ENCODE measurements at places on chromosomes 1 and 21. TPM values are rescaled to one million over a fixed set of nuclear protein-coding genes. Genes with fewer than 3 reads are reported as not detected.

Gene RPE65
- total RNA-seq = not detected

DNA sequence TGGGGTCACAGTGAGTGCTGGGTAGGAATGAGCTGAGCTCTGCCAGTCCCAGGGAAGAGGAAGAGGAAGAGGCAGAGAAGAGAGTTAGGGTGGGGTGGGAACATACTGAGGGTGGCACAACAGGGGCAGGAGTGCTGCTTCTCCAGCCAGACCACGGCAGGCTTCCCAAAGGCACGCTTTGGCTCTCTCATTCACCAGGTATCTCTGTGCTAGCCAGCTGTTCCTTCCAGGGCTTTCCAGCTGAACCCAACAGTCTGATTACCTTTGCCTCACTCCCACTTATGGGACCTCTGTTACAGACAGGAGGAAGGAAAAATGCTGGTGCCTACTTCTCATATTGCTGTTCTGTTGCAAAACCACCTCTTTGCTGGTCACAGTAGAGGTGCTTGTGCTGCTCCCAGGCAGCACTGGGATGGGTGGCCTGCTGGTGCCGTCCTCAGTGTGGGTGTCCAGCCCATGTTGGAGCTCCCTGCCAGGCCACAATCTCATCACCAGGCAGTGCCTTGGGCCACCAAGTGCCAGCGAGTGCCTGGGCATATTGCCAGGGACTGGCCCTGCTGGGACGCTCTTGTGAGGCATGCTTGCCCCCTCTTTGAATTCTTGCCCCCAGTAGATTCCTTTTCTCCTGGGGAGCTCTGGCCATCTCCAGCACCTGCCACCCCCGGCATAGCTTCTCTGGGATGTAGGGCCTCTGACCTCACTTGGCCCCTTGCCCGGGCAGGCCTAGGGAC is 2.1 kb downstream of the ADORA1 start:
- H3K4me1 ChIP-seq = no peaks in the 10 kb centered on the region
- H3K27ac ChIP-seq = no peak overlapping the region
- no peak overlapping the region for H3K4me3 ChIP-seq
- no peak for DNase-seq
- peaks cover 24% of the 10 kb centered on the region for H3K27me3 ChIP-seq

- H3K4me1 ChIP-seq = peaks cover 19% of the 10 kb centered on the region
- no peaks in the 10 kb centered on the region for H3K27me3 ChIP-seq
- no peaks in the 10 kb centered on the region for H3K36me3 ChIP-seq
- no peak overlapping the region for H3K27ac ChIP-seq
- DNase-seq = peak; percentile 61
- no peak overlapping the region for H3K4me3 ChIP-seq
Observed at GRCh38 chr1:206521127-206521526, 13.8 kb downstream of the RASSF5 start.

DNA sequence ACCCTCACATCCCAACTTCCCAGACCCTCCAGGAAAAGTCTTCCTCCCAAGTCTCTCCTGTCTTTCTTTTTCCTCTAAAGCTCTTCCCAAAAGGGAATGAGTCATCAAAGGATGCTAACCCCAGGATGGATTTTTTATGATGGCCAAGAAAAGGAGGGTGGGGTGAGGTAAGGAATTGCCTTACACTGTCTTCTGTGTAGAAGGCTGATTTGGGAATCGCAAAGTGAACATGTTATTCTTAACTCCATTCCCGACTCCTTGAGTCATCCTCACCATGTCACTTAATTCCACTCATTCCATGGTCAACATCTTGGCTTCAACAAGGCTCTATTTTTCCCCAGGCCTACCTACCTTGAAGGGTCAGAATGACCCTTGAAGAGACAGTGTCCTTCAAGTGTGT is 44.0 kb downstream of the TBX15 start:
- H3K4me1 ChIP-seq = peaks cover 21% of the 10 kb centered on the region
- H3K27me3 ChIP-seq = 0 out of 2 replicates have a peak, but pooled peaks cover 10% of the 10 kb centered on the region
- H3K27ac ChIP-seq = no peak overlapping the region
- H3K4me3 ChIP-seq = no peak overlapping the region
- peak; percentile 10 for DNase-seq

Gene SIPA1L2
- 9.8 TPM for total RNA-seq

- H3K36me3 ChIP-seq = no peaks in the 10 kb centered on the region
- no peak for DNase-seq
- H3K4me3 ChIP-seq = no peak overlapping the region
- peaks cover 14% of the 10 kb centered on the region for H3K27me3 ChIP-seq
- no peak overlapping the region for H3K27ac ChIP-seq
Observed at GRCh38 chr1:203077956-203078355, 7.9 kb downstream of the MYOG start.

DNA sequence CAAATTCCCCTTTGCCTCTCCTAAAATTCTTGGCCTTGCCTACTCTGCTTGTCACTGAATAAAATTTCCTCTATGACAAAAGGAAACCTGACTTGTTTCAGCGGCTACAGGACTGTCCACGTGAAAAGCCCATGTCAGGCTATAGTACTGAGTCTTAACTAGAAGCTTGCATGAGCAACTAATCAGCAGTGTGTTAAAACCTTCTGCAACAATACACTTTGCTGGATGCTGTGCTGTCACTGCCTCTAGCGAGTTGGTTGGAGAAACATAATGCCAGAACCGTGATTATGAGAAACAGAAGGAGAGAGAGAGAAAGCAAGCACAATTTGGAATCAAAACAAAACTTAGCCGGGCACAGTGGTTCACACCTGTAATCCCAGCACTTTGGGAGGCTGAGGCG is 25.7 kb upstream of the SLC30A10 start:
- no peaks in the 10 kb centered on the region for H3K36me3 ChIP-seq
- no peak overlapping the region for H3K27ac ChIP-seq
- H3K27me3 ChIP-seq = peaks cover 17% of the 10 kb centered on the region

Gene CD58
- 15.2 TPM for total RNA-seq

- H3K27me3 ChIP-seq = no peaks in the 10 kb centered on the region
- peaks cover 20% of the 10 kb centered on the region for H3K4me1 ChIP-seq
- no peak overlapping the region for H3K4me3 ChIP-seq
- H3K27ac ChIP-seq = no peak overlapping the region
Observed at GRCh38 chr1:53293123-53293522, 34.7 kb downstream of the LRP8 start.

DNA sequence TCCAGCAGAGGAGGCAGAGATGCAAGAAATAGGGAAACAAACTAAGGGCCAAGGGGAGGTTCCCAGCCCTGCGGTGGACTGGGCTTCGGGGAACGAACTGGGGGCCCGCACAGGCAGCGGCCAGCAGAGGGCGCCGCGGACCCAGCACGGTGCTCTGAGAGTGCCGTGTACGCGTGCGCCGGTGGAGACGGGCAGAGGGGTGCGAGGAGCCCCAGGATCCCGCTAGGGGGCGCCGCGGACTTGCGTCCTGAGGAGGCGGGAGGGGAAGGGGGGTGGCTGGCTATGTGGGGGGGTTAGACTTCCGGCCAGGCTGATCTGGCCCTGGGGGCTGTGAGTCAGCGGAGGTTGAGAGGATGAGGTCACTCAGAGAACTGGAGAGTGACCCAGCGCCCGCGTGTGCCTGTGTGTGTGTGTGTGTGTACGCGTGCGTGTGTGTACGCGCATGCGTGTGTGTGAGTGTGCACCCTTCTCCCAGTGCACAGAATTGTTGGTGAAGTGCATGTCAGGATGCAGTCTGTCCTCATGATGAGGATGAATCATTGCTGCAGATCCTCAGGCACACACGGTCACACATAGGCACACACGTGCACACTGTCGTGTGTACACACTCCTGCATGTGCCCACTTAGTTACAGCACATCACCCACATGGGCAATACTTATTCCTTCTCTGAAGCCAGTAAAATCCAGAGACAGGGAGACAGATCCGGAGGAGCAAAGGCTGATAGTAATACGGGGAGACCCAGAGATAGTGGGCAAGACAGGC is 17.0 kb downstream of the NES start:
- H3K36me3 ChIP-seq = no peaks in the 10 kb centered on the region
- H3K27ac ChIP-seq = peak overlapping the region; percentile 66
- peaks cover 52% of the 10 kb centered on the region for H3K4me1 ChIP-seq
- 0 out of 2 replicates have a peak, but pooled peaks cover 3% of the 10 kb centered on the region for H3K27me3 ChIP-seq
- peak; percentile 99 for DNase-seq
- H3K4me3 ChIP-seq = peak overlapping the region; percentile 64

Gene ELF3
- 460 TPM for total RNA-seq

Gene THEM5
- not detected for total RNA-seq

Gene TRABD2B
- 0.44 TPM for total RNA-seq

Gene CD1E
- total RNA-seq = not detected

DNA sequence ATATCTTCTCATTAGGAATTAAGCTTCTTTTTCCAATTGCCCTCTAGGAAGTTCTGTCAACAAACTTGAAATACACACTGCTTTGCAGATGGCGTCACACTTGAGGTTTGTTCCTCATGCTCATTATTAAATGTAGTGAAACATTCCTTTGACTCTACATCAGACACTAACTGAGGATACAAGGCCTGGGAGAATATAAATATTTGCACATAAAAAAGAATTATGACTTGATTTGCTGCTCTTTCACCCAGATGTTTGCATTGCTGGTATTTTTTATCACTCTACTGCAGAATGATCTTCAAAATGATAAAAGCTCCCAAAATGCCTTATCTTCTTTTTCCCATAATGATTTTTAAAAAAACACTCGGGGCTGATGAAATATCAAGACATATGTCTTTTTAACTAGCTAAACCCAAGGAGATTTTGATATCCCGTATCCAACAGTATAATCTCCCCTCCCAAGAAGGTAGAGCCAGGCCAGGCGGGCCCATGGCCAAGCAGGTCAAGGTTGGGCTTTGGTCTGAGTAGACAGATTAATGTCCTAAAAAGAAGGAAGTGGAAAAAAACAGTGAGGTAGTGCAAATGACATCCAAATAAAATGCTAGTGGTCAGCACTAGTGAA is 264.6 kb downstream of the HHIPL2 start:
- peaks cover 23% of the 10 kb centered on the region for H3K4me1 ChIP-seq
- no peak overlapping the region for H3K4me3 ChIP-seq
- H3K27ac ChIP-seq = peak overlapping the region; percentile 35
- peaks cover under 1% of the 10 kb centered on the region for H3K27me3 ChIP-seq
- no peaks in the 10 kb centered on the region for H3K36me3 ChIP-seq

DNA sequence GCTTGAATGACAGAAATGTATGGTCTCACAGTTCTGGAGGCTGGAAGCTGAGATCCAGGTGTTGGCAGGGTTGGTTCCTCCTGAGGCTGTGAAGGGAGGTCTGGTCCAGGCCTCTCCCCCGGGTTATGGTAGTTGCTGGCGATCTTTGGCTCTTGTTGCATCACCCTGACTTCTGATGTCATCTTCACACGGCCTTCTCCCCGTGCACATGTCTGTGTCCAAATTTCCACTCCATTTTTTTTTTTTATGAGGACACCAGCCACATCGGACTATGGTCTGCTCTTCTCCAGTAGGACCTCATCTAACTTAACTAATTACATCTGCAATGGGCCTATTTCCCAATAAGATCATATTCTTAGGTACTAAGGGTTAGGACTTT is 232.2 kb downstream of the KCNJ6 start:
- H3K4me3 ChIP-seq = no peak overlapping the region
- H3K27ac ChIP-seq = no peak overlapping the region
- no peak for DNase-seq
- no peaks in the 10 kb centered on the region for H3K4me1 ChIP-seq
- H3K27me3 ChIP-seq = peaks cover 63% of the 10 kb centered on the region
- H3K36me3 ChIP-seq = no peaks in the 10 kb centered on the region

Gene SPRR2B
- total RNA-seq = not detected

DNA sequence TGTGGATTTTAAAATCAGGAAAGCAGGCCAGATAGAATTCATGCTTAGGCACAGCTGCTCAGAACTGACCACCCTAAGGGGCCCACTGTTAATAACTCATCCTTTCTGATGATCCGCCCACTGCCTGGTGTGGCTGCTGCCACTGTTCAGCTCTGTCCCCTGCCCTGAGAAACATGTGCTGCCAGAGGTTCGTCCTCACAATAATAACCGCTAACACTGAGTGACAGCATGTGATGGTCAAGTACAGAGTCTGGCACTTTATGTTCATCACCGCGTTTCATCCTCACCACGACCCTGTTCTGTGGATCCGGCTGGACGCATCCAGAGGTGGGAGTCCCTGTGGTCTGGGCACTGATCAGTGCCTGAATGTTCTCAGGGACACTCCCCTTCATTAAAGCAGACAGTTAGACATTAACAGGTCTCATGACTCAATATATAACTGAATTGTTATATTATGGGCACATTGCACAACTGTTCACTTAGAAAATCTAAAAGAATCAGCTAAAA is 108.6 kb downstream of the SIM2 start:
- no peaks in the 10 kb centered on the region for H3K27me3 ChIP-seq
- H3K27ac ChIP-seq = no peak overlapping the region
- H3K4me3 ChIP-seq = no peak overlapping the region
- H3K4me1 ChIP-seq = no peaks in the 10 kb centered on the region
- no peak for DNase-seq

Gene FNBP1L
- 28.3 TPM for total RNA-seq

GRCh38 chr1:195908121-195908520 is 700.1 kb downstream of the KCNT2 start:
- no peak overlapping the region for H3K27ac ChIP-seq
- H3K27me3 ChIP-seq = no peaks in the 10 kb centered on the region
- no peaks in the 10 kb centered on the region for H3K36me3 ChIP-seq
- H3K4me1 ChIP-seq = no peaks in the 10 kb centered on the region
- DNase-seq = peak; percentile 4

DNA sequence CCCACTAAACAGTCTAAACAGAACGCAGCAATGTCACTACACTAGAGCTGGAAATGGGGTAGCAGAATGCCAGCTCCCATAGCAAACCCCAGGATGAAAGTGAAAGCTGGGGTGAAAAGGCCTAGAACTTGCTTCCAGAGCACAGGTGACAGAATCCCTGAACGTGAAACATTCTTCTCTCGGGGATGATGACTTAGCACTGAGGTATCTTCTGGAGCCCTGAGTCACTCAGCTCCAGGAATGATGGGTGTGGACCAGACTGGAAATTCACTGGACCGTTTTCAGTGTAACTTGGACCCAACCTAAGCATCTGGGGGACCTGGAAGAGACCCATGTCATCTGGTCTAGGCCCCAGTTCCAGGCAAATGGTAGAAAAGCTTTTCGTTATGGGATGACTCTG is 108.9 kb downstream of the CDC7 start:
- H3K36me3 ChIP-seq = no peaks in the 10 kb centered on the region
- H3K4me1 ChIP-seq = peaks cover 55% of the 10 kb centered on the region
- H3K27ac ChIP-seq = peak overlapping the region; percentile 80
- no peaks in the 10 kb centered on the region for H3K27me3 ChIP-seq
- peak; percentile 93 for DNase-seq
- H3K4me3 ChIP-seq = 0 out of 2 replicates have a peak overlapping the region, but pooled peaks have one; percentile 5

DNA sequence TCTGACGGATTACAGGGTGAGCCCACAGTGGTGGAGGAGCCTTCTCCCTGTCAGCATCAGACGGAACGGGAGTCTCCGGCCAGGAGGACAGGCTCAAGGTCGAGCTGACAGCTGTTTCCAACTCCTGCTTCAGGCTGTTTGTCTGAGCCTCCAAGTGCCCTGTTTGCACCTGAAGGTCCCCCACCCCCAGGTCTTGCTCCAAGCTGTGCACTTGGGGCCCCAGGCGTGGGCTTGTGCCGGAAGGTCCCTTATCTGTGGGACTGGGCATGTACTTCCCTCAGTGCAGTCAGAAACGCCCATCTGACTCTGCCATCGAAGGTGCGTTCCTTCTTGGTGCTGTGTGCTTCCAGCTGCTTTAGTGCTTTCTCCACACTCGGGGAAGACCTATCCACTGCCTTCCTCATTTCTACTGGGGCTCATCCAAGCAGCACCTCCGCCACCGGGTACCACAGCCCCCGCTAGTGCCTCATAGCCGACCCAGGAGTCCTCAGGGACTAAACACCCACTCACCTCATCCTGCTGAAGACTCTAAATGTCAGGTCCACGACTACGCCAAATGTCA is 29.5 kb upstream of the CR2 start:
- no peaks in the 10 kb centered on the region for H3K4me1 ChIP-seq
- H3K27ac ChIP-seq = no peak overlapping the region
- H3K27me3 ChIP-seq = peaks cover 66% of the 10 kb centered on the region
- no peaks in the 10 kb centered on the region for H3K36me3 ChIP-seq
- no peak overlapping the region for H3K4me3 ChIP-seq
- no peak for DNase-seq
